ENCODE measurements at places on chromosomes 5 and 9. TPM values are rescaled to one million over a fixed set of nuclear protein-coding genes. Genes with fewer than 3 reads are reported as not detected.

ELAVL2 gene
- not detected for total RNA-seq

LAMC3 gene
- 1.1 TPM for total RNA-seq

PAEP gene
- not detected for total RNA-seq

HINT2 gene
- total RNA-seq: 42.7 TPM

ARHGAP26 gene
- total RNA-seq: 2.4 TPM

SLC34A1 gene
- total RNA-seq: not detected

DIPK1B gene
- 18.1 TPM for total RNA-seq

ZBTB43 gene
- total RNA-seq: 4.8 TPM

DEPDC1B gene
- total RNA-seq: 35.4 TPM

PCDHGB2 gene
- 0.65 TPM for total RNA-seq

ADAMTS2 gene
- total RNA-seq: 3.1 TPM

LCN15 gene
- not detected for total RNA-seq

HRCT1 gene
- 3.3 TPM for total RNA-seq

NRARP gene
- total RNA-seq: 0.38 TPM

MEGF9 gene
- 10.8 TPM for total RNA-seq

SPINK4 gene
- not detected for total RNA-seq

C5 gene
- 1.5 TPM for total RNA-seq

IL11RA gene
- total RNA-seq: 15.2 TPM

GPX8 gene
- total RNA-seq: 60.6 TPM

DHX29 gene
- total RNA-seq: 14.7 TPM

ORM2 gene
- total RNA-seq: not detected

LIX1 gene
- 0.89 TPM for total RNA-seq

TAF11L10 gene
- total RNA-seq: not detected

ADGRD2 gene
- total RNA-seq: not detected

HAVCR1 gene
- 2.1 TPM for total RNA-seq

IL33 gene
- not detected for total RNA-seq

TMEM171 gene
- total RNA-seq: 9.1 TPM

ANKRD33B gene
- 3.4 TPM for total RNA-seq

TNFSF8 gene
- total RNA-seq: not detected

CCL28 gene
- 2.3 TPM for total RNA-seq

TMEM232 gene
- total RNA-seq: 1.3 TPM

HACD4 gene
- 2.1 TPM for total RNA-seq

PCDHAC2 gene
- total RNA-seq: 0.25 TPM

FCN2 gene
- total RNA-seq: not detected

CRHBP gene
- 0.33 TPM for total RNA-seq

Data from mesangial cell (primary cell).